Fibroblast of villous mesenchyme (primary cell): ENCODE measurements at places on chromosomes 7 and 10. TPM values are rescaled to one million over a fixed set of nuclear protein-coding genes. Genes with fewer than 3 reads are reported as not detected.
A peak's percentile ranks its signal among the peaks of the same experiment; 100 is the strongest.

DNA sequence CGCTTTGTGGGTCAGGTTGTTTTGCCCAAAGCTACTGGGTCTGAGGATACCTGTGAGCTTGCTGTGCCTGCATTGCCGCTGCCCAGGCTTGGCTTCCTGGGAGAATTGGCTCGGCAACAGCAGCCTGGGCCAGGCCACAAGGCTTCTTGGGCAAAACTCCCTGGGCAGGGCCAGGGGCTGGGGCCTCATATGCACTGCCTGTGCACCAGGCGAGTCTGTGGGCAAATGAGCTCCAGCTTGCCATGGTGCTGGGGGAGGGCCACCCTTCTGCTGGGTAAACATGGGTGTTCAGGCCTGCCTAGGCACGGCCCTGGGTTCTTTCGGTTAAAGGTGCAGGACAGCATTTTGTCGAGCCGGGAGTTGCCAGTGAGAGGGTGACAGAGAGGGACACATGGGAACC is 19.4 kb downstream of the ZMIZ1 start:
- DNase-seq, result no peak

Gene HSPA12A
- total RNA-seq, result 22.9 and 35.4 TPM in 2 replicates

Gene SAMD9L
- 18.0 and 40.6 TPM in 2 replicates for total RNA-seq

- peak; percentile 42 for DNase-seq
These were observed 163.0 kb downstream of the SUGCT start for GRCh38 chr7:40297741-40298311.

DNA sequence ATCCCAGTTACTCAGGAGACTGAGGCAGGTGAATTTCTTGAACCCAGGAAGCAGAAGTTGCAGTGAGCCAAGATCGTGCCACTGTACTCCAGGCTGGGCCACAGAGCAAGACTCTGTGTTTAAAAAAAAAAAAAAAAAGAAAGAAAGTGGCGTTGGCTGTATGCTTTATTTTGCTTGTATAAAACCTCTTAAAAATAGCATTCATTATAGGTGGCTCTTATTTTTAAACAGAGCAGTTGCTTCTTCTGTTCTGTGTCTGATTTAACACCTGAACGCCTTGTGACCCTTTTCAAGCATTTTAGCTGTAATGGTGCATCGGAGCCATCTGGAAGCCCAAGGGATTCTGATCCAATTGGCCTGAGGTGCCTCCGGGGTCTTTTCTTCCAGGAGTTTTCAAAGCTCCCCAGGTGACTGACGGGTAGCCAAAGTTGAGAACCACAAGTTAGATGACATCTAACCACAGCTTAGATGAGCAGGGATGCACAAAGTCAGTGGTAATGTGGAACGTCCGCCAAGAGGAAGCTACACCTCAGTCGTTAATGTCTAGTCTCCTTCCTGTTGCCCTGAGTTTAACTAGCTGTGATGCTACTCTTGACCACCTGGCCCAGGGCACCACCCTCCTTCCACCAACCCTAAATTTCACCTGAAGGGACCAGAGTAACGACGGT is 274.6 kb upstream of the KLF6 start:
- DNase-seq, result no peak

Gene LRIT1
- not detected in 2 replicates for total RNA-seq

DNA sequence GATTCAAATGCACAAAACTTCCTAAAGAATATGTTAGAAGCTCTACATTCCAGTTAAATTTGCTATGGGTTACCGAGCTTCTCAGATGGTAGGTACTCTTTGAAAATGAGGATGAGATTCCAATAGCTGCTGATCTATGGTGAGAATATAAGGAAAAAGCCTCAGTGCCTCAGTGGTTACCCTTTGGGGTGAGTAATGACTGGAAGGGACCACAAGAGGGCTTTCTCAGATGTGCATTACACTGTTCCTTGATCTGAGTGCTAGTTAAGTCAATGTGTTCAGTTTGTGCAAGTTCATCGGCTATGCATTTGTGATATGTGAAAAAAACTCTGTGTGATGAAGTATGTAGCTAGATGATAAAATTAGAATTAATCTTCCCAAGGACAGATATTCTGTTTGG is 3.5 kb downstream of the NRCAM start:
- peak; percentile 24 for DNase-seq
